ENCODE measurements at places on chromosomes 16 and 17.

DNA sequence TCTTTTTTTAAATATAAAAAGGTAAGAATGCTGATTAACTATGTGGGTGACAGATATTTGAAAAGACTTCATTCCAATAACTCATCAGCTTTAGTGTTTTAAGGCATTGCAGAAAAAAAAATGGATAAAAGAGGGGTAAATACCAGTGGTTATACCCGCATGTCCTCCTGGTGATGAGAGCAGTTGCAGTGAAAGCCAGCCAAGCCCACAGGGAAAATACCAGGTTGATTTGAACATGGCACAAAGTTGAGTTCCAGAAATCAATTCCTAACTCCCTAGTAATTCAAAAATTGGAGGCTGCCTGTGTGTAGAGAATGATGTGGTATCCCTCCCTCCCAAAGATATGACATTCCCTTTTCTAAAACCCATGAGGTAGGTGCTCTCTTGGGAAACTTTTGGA, 453.2 kb upstream of the SOX9 start:
- DNase-seq: no peak

GRCh38 chr16:8949536-8950418, 13.9 kb downstream of the USP7 start:
- no peak for DNase-seq

GRCh38 chr17:39143552-39144093, 7.8 kb downstream of the PLXDC1 start:
- no peak for DNase-seq

GRCh38 chr17:29189355-29189754, 9.2 kb upstream of the MYO18A start:
- DNase-seq: no peak

DNA sequence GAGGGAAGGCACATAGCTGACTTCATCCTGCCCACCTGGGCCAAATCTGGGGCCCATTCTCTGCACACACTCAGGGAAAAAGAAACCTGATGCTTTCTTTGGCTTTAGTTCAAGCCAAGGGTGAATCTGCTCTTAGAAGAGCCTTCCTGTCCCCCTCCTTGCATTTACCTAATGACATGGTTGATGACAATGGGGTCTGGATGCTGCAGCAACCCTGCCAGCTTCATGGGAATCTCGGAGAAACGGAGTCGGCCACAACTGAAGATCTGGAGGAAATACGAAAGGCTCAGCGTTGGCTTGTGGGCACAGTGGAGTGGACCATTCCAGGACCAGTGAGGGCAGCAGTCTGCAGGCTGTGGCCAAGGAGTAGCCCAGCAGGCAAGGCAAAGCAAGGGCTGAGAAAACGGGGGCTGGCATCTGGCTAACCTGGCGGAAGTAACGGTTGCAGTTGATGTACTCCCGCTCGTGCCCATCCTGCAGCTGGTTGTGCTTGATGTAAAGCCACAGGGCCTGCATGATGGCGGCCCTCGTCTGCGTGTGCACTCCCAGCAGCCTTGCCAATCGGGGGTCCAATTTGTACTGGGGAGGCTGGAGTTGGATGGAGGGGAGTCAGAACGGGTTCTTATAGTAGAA, 6.4 kb upstream of the FTSJ3 start:
- no peak for DNase-seq

DNA sequence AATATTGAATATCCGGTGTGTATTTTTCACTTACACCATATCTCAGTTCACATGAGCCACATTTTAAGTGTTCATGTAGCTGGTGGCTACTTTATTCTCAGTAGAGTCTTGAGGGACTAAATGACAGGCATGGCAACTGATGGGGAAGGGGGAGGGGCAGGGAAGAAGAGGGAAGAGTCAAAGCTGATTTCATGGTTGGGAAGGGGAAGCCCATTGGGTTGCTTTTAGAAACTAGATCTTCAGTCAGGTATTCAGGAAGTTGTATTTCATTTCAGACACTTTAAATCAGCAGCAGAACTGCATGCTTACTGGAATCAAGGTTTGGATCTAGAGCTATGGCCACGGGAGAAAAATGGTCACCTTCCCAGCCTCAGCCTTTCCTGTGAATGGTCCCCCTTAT, 2.9 kb upstream of the WIPI1 start:
- no peak for DNase-seq

- DNase-seq: no peak
Measured at GRCh38 chr16:1533443-1533951, at the start of gene TMEM204. Gene TMEM204, plus strand, starts transcription at chr16:1533666. Its CDS starts 610 bp downstream, at chr16:1534276.

- no peak for DNase-seq
Measured at GRCh38 chr17:881778-882177, 97.8 kb downstream of the NXN start.

DNA sequence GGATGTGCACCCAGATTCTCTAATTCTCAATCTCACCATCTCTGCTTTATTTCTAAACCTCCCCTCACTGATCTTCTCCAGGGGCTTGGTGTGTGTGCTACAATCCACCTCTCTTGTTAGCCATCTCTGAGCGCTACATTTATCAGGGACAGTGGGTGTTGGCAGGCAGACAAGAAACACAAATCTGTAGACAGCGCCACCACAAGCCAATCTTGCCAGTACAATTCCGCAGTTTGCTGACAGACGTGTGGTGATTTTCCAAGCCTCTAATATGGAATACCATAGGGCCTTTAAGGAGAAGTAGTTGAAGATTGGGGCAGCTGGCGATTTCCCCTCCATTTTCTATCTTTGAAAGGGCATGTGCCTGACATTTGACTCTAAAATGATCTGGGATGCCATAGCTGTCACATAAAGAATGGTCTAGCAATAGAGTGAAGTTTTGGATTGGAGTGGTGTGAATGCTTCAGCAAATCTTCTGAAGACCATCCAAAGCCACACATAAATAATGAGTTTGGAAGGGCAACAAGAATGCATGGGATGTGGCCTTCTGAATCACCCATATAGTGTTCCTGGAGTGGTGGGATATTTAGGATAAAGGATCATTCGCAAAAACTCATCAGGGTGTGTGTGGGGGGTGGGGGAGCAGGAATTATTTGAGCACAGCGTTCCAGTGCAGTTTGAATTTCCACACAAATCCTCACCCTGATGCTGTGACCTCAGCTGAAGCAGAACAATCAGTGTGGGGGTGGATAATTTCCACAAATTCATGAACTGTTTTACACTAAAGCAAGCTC, 12.0 kb upstream of the ANKFN1 start:
- no peak for DNase-seq

- no peak for DNase-seq
Measured at GRCh38 chr16:30895627-30896260, 670 bp upstream of the CTF1 start.

DNA sequence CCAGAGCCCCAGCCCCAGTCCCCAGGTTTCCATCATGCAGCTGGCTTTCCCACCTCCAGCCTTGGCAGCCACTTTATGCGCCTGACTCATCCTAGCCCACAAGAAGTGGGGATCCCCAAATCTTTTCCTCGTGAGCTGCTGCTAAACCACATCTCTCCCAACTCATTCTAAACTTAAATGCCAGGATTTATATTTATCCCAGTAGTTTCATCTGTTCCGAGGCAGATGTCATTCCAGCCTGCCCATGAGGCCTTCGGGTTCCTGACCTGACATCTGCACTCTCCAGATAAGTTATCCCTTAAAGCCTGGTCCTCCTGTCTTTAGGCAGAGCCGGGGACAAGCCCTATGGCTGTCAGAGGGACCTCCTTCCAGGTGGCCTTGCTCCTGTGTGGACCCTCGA, 16.6 kb downstream of the PLXDC1 start:
- no peak for DNase-seq

DNA sequence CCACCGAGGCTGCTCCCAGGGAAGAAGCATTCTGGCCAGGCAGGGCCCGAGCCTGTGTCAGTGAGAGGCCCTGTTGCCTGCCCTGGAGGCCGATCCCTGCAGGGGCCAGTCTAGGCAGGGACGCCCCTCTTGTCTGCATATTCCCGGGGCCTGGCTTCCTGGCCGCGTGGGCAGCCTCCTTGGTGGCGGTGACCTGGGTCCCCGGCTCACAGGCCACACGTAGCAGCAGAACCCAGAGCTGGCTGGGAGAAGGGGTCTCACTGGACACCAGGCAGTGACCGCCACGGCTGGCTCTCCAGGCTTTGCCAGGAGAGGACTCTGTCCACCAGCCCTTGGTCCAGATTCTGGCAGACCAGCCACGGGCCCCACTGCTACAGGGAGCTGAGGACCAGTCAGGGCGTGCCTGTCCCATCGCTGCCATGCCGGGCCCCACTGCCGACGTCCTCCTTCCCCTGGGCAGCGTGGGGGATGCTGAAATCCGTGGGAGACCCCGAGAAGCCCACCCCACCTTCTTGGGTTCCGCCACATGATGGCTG, 3.7 kb upstream of the CACNA1H start:
- no peak for DNase-seq

Data from NCI-H2081 treated with DMSO at 0.1 percent for 48 hours (cell line).